Esophagus squamous epithelium (tissue), 5 donors: ENCODE measurements at places on chromosomes 16 and 17.

- H3K4me1 ChIP-seq = peaks cover 56% of the 10 kb centered on the region
- H3K27ac ChIP-seq = peak overlapping the region; percentile 100
- peak overlapping the region; percentile 95 for H3K4me3 ChIP-seq
- no peaks in the 10 kb centered on the region for H3K27me3 ChIP-seq
- no peaks in the 10 kb centered on the region for H3K36me3 ChIP-seq
Measured at GRCh38 chr17:51120357-51120738, 320 bp downstream of the SPAG9 start.

DNA sequence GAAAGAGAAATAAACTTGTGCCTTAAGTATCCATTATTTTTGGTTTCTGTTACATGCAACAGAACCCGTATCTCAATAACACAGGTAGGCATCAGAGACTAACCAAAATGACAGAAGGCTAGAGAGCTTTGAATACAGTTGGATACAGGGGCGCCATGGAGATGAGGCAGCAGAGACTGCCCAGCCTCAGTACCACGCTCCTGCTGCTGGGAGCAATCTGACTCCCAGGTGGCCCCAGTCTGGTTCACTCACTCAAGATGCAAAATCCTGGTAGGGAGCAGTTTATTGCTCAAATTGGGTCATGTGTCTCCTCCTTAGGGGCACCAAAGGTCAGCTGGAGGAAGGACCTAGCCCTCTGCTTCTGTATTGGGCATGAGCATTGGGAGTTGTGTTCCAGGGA is 218.9 kb downstream of the USP22 start:
- H3K36me3 ChIP-seq = no peaks in the 10 kb centered on the region
- H3K4me1 ChIP-seq = no peaks in the 10 kb centered on the region
- H3K27me3 ChIP-seq = no peaks in the 10 kb centered on the region
- no peak overlapping the region for H3K4me3 ChIP-seq

GRCh38 chr16:7422036-7422888 is 89.6 kb downstream of the RBFOX1 start:
- H3K4me3 ChIP-seq = no peak overlapping the region
- DNase-seq = no peak
- no peaks in the 10 kb centered on the region for H3K27me3 ChIP-seq
- no peaks in the 10 kb centered on the region for H3K36me3 ChIP-seq
- no peak overlapping the region for H3K27ac ChIP-seq
- H3K4me1 ChIP-seq = no peaks in the 10 kb centered on the region

GRCh38 chr17:61307905-61308886 is 91.4 kb upstream of the TBX2 start:
- H3K27ac ChIP-seq = peak overlapping the region; percentile 62
- peaks cover under 1% of the 10 kb centered on the region for H3K4me1 ChIP-seq
- no peaks in the 10 kb centered on the region for H3K27me3 ChIP-seq
- DNase-seq = no peak

- no peak overlapping the region for H3K27ac ChIP-seq
- no peaks in the 10 kb centered on the region for H3K36me3 ChIP-seq
- H3K4me3 ChIP-seq = no peak overlapping the region
- H3K27me3 ChIP-seq = no peaks in the 10 kb centered on the region
- no peaks in the 10 kb centered on the region for H3K4me1 ChIP-seq
- no peak for DNase-seq
Measured at GRCh38 chr16:47008174-47008573, 34.7 kb upstream of the DNAJA2 start.

- no peaks in the 10 kb centered on the region for H3K4me1 ChIP-seq
- H3K4me3 ChIP-seq = no peak overlapping the region
- peaks cover 52% of the 10 kb centered on the region for H3K36me3 ChIP-seq
- DNase-seq = no peak
- no peaks in the 10 kb centered on the region for H3K27me3 ChIP-seq
Measured at GRCh38 chr17:4544951-4545216, 10.3 kb downstream of the MYBBP1A start.

GRCh38 chr16:86424985-86425384 is 85.3 kb upstream of the FOXF1 start:
- H3K27ac ChIP-seq = peak overlapping the region; percentile 14
- no peak overlapping the region for H3K4me3 ChIP-seq
- no peak for DNase-seq
- H3K27me3 ChIP-seq = no peaks in the 10 kb centered on the region
- no peaks in the 10 kb centered on the region for H3K36me3 ChIP-seq

DNA sequence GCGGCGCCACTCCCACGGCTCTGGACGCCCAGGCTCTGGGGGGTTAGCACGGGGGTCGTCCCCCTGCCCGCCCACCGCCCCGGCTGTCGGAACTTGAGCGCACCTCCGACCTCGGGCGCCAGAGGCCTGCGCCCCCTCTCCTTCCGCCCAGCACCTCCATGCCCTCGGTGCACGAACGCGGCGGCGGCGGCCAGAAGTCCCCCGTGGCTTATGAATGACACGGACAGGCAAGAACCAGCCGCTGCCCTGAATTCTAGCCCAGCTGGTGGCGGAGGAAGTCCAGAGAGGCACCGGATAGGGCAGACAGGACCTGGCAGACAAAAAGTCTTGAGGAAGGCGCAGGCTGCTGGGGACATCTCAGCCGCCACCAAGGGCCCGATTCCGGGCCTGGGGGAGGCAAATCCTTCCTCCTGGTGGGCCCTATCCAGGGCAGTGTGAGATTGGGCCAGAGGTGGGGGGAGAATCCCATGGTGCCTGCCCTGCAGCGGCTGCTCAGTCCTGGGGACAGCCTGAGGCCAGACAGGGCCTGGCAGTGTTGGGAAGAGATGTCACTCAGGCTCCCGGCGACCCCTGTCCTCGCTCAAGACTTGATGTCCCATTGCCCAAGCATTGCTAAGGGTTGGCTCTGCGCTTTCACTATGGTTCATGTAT is 897 bp upstream of the CYGB start:
- peaks cover 18% of the 10 kb centered on the region for H3K4me1 ChIP-seq
- DNase-seq = no peak
- peak overlapping the region; percentile 57 for H3K27ac ChIP-seq
- peak overlapping the region; percentile 40 for H3K4me3 ChIP-seq

GRCh38 chr16:73064212-73064993 is 16.5 kb upstream of the ZFHX3 start:
- no peak overlapping the region for H3K4me3 ChIP-seq
- peaks cover 67% of the 10 kb centered on the region for H3K4me1 ChIP-seq

- H3K27ac ChIP-seq = no peak overlapping the region
- peaks cover 20% of the 10 kb centered on the region for H3K4me1 ChIP-seq
- H3K36me3 ChIP-seq = peaks cover 5% of the 10 kb centered on the region
- no peak for DNase-seq
- H3K4me3 ChIP-seq = no peak overlapping the region
Measured at GRCh38 chr17:79829004-79829403, 10.2 kb downstream of the CBX4 start.

DNA sequence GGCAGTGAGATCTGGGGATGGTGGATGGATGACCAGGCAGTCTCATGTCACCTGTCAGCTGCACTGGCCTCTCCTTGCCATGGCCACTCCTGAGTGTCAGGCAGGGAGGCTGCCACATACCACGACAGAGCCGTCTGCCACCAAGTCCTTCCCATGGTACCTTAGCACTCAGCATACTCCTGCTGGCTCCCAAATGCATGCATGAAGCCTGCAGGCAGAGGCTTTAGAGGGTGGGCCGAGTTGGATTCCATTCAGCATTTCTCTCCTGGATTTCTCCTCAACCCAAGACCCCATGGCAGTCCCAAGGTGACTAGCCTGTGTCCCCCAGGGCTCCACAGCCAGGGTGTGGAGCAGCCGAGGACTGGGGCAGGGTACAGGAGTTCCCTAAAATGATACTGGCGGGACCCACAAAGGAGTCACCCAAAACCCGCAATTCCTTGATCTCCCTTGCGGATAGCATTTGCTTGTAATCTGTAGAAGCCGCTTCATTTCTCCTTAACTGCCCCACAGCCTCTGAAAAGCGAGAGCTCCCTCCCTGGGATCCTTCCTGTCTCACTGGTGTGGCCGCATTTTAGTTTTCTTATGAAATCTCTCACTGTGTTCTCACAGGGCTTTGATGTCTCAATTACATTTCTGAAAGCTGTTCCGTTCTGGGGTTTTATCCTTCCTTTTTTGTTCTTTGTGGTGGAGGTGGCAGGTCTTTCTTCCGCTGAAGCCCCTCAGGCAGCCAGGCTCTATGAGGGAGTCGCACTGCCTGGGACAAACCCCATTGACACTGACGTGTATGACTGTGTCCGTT is 141.4 kb downstream of the SOCS1 start:
- H3K27me3 ChIP-seq = no peaks in the 10 kb centered on the region
- H3K27ac ChIP-seq = no peak overlapping the region
- H3K4me1 ChIP-seq = no peaks in the 10 kb centered on the region
- DNase-seq = no peak
- no peak overlapping the region for H3K4me3 ChIP-seq
- H3K36me3 ChIP-seq = no peaks in the 10 kb centered on the region

- H3K4me1 ChIP-seq = no peaks in the 10 kb centered on the region
- no peak overlapping the region for H3K4me3 ChIP-seq
- H3K27me3 ChIP-seq = peaks cover 30% of the 10 kb centered on the region
- H3K27ac ChIP-seq = peak overlapping the region; percentile 44
- no peak for DNase-seq
Measured at GRCh38 chr17:6796887-6797490, 21.0 kb downstream of the FBXO39 start.

- no peaks in the 10 kb centered on the region for H3K27me3 ChIP-seq
- H3K4me1 ChIP-seq = no peaks in the 10 kb centered on the region
- H3K27ac ChIP-seq = no peak overlapping the region
- no peak overlapping the region for H3K4me3 ChIP-seq
- no peak for DNase-seq
- H3K36me3 ChIP-seq = no peaks in the 10 kb centered on the region
Measured at GRCh38 chr17:55368706-55369105, 52.9 kb downstream of the MMD start.

- peaks cover under 1% of the 10 kb centered on the region for H3K36me3 ChIP-seq
- H3K27ac ChIP-seq = peak overlapping the region; percentile 98
- H3K27me3 ChIP-seq = no peaks in the 10 kb centered on the region
- H3K4me1 ChIP-seq = peaks cover 91% of the 10 kb centered on the region
- DNase-seq = no peak
Measured at GRCh38 chr17:42678951-42679491, 2.2 kb upstream of the PLEKHH3 start.
